ENCODE measurements at places on chromosomes 5 and 9.

DNA sequence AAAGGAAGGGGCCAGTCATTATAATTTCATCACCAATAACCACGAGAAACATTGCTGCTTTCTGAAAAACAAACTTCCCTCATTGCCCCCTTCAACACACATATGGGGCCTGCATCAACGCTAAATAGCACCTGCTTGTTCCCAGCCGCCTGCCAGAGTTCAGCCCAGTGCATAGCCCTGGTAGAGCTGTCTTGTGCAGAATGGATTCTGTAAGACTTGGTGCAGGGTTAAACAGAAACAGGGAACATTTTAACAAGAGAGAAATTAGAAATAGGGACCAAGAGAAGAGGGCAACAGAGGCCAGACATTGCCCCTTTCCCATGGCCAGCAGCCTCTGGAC lies 56.7 kb downstream of the UBE2QL1 start:
- no peak for DNase-seq

DNA sequence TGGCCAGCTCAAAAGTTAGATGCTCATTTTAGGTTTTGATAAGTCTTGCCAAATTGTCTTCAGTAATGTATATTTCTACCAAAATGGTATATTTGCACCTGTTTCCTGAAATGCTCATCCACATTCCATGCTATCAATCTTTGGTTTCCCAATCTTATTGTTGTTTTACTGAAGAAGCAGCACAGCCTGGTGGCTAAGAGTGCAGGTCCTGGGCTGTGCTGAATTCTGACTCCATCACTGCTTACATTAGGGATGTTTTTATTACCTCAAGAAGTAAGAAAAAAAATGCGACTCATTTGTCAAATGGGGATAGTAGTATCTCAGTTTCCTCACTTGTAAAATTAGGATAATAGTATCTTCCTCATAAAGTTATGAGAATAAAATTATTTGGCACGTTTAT lies 13.6 kb upstream of the S100Z start:
- DNase-seq: no peak

GRCh38 chr5:144194144-144194543 lies 23.5 kb downstream of the KCTD16 start:
- no peak for DNase-seq

DNA sequence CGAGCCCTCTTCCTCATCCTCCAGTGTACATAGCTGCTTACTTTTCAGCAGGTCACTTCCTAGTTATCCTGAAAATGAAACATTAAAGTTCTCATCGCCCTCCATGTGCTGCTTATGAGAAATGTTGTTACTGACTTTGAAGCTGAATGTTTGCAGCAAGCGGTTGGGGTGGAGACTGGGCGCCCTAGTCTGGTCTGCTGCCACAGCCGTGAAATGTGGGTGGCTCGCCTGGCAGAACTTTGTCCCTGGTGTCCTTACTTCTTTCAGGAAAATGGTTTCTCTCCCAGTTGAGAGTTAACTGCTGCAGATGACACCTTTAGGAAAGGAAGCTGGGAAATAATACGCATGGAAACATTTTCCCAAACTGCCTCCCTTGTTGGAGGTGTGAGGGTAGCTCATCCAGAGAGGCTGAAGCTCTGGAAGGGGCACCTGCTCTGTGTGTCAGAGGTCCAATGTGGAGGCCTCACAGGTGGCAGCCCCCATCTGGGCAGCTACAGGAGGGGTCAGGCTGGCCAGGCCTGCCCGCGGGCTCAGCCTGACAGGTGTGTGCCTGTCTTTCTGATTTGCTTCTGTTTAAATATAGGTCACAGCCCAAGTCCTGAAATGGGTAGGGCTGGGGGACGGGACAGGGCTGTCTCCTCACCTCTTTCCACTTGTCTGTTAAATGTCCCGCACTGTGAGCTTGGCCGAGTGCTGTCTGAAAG lies 24.0 kb downstream of the TRAF2 start:
- DNase-seq: no peak

DNA sequence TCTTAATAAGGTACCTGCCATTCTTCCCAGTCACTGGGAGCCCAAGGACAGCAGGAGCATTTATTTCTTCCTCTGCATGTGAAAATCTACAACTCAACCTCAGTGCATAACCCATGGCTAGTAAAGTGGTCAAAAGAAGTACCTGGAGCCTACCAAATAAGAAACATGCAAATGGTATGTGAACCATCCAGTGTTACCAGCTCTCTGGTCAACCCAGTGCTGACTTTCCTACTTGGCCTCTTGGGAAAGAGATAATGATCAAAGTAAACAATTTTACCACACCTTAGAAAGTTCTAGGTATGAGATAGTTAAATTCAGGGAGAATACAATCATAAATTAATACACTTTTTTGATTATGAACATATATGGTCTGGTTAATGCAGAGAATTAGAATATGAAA lies 325.6 kb downstream of the ENC1 start:
- DNase-seq: no peak
